ENCODE measurements at places on chromosomes 3 and 15.

DNA sequence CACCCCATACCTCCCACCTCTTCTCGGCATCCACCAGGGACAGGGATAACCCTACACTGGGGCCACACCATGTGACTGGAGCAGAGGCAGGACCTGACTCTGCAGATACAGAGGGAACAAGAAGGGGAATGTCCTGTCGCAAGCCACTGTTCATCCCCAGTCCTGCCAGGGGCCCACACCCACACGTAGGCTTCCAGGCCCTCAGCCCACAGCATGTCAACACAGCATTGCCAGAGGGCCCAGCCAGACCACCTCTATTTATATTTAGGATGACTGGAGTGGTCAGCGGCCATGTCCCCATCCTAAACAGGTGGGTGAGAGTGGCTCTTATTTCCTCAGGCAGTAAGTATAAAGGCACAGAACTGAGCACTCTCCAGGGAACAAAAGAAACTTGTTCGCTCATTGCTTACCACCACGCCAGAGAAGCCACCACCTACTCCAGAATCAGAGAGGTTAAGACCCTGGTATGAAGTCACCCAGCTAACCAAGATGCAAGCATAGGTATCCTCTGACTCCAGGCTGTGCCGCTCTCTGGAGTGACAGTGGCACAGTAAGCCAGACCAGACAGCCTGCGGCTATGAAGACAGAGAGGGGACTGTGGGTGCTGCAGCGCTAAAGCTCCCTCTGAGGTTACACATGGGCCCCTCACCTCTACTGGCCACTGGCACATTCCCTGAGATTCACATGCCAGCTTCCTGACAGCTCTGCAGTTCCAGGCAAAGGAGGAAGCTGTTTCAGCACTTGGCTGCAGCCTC lies 67.9 kb downstream of the LRIG1 start:
- no peak for DNase-seq

- DNase-seq: no peak
These were observed 502.1 kb downstream of the CNTN6 start for GRCh38 chr3:1594940-1595339.

DNA sequence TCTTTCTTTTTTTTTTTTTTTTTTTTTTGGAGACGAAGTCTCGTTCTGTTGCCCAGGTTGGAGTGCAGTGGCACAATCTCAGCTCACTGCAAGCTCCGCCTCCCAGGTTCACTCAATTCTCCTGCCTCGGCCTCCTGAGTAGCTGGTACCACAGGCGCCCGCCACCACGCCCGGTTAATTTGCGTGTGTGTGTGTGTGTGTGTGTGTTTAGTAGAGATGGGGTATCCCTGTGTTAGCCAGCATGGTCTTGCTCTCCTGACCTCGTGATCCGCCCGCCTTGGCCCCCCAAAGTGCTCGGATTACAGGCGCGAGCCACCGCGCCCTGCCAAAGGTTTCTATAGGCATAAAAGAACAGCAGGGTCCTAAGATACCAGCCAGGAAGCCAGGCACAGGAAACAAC lies 261.0 kb upstream of the CCDC54 start:
- DNase-seq: no peak

DNA sequence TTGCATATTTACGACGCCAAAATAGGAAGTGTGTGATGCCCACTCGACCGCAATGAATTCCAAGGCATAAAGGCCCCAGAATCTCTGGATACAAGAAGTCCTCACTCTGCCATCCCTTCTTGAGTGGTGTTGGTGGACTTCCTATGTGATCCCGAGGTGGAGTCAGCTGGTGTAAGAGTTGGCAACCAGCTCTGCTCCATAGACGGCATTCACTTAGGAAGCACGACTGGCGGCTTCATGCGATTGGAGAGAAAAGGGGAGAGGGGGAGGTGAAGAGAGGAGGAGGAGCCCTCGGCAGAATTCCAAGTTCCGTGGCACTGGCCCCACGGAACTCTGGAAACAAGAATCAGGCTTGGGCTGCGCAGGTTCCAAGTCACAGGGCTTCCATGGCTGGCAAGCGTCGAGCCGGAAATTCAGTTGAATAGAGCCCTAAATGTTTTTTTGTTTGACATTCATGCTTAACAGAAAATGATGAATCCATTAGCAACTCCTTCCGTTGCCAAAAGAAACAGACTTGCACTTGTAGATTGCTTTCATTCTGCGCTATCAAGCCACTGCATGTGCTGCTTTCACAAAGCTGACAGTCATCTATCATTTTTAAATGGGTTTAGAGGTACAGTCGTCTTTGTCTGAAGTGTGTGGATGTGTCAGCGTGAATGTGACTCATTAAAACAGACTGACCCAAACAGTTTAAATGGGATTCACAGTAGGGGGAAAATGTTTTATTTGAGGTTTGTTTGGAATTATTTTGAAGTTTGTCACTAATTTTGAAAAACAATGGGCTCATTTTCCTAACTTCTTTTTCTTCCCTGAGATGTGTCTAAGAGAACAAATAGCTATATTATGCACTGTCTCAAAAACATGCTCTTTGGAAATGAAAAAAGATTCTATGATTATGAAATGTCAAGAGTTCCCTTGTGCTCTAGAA lies 428.3 kb upstream of the ATP11B start:
- no peak for DNase-seq

DNA sequence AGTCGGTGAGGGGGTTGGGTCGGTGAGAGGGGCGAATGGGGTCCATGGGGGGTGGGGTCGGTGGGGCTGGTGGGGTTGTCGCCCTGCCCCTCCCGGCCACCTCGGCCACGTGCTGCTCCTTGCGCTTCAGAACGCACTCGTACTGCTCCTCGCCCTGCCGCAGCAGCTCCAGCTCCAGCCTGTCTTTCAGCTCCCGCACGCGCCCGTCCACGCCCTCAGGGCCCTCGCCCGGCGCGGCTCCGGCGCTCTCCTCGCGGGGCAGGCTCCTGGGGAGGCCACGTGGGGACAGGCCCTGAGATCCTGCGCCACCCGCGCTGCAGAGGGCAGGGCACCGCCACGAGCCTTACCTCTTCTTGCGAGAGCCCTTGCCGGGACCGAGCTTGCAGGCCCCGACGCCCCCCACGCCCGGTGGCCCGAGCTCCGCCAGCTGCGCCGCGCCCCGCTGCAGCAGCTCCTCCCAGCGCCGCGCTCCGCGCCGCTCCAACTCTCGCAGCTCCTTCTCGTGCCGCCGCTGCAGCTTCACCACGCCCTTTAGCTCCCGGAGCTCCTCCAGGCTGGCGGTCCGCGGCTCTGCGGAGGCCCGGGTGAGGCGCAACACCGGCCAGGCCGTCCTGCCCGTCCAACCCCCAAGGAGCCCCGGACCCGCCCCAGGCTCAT lies 8.2 kb upstream of the ANKRD63 start:
- DNase-seq: no peak

DNA sequence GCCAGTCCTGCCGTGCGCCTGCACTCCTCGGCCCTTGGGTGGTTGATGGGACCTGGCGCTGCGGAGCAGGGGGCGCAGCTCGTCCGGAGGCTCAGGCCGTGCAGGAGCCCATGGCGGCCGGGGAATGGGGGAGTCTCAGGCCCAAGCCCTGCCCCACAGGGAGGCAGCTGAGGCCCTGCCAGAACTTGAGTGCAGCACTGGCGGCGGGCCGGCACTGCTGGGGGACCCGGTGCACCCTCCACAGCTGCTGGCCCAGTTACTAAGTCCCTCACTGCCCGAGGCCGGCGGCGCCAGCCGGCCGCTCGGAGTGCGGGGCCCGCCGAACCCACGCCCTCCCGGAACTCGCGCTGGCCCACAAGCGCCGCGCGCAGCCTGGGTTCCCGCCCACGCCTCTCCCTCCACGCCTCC lies 190.9 kb upstream of the MME start:
- DNase-seq: no peak

DNA sequence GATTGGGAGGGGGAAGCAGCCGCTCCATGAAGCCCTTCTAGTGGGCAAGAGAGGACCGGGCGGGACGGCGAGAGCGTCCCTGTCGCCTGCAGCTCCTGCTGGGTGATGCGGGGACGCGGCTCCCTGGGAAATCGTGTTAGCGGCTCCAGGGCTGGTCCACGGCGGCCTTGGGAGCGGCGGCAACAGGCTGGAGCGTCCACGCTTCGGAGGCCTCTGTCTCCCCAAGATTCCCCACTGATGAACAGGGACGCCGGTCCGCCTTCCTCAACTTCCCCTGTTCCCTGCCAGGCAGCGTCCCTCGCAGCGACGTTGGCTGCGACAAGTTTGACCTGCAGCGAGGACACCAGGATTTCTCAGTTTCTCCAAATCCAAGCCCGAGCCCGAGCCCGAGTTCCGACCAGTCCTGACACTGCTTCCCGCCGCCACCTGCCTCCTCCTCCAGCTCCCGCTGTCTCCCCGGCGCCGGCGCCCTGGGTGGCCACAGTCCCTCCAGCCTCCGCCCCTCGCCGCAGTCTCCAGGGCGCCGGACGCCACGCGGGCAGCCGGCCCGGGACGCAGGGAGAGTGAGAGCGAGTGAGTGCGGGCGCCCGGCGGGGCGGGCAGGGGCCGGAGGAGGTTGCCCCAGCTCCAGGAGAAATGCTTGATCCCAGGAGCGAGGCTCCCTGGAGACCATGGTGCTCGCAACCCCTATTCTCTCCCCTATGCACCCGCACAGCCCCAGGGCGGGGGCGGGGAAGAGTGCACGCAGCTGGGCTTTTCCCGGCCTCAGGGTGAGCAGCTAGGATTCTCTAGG lies 78.1 kb upstream of the RNF7 start:
- no peak for DNase-seq

- no peak for DNase-seq
These were observed 124.9 kb downstream of the FBN1 start for GRCh38 chr15:48520376-48521155.

- no peak for DNase-seq
These were observed 251.0 kb upstream of the MCTP2 start for GRCh38 chr15:93980261-93980911.

GRCh38 chr3:107272471-107272870 lies 104.8 kb upstream of the CCDC54 start:
- no peak for DNase-seq

DNA sequence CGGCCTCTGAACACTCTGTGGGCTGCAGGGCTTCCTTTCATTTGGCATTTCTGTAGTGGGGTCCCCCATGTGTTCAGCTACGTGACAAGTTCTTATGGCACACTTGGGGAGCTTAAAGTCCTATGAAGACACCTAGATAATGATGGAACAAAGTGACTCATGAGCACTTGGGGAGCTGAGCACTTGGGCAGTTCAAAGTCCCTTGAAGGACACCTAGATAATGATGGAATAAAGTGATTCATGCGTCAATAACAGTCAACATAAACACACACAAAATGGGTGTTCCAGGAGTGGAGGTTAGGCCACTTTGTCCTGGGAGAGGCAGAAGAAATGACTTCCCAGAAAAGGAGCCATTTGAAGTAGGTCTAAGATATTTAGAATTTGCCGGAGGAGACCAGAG lies 66.6 kb downstream of the LDHAL6B start:
- no peak for DNase-seq

DNA sequence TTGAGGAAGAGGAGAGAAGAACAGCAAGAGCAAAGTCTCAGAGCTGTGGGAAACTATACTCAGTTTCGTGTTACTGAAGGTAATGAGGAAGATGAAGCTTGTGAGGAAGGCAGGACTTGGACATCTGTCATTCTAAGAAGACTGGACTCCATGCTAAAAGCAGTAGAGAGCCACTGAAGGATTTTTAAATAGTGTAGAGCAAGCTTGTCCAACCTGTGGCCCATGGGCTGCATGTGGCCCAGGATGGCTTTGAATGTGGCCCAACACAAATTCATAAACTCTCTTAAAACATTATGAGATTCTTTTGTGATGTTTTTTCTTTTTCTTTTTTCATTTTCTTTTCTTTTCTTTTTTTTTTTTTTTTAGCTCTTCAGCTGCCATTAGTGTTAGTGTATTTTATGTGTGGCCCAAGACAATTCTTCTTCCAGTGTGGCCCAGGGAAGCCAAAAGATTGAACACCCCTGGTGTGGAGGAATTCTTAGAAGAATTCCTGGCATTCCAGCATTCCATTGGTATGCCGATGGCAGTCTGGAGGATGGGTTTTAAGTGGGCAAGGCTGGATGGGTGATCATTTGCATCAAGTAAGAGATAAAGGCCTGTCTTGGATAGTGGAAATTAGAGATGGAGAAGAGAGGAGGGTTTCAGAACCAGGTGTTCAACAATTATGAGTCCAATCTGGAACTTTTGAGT lies 6.9 kb upstream of the NFKBIZ start:
- DNase-seq: no peak

- DNase-seq: no peak
These were observed 11.1 kb upstream of the CHRNB4 start for GRCh38 chr15:78651930-78652615.

DNA sequence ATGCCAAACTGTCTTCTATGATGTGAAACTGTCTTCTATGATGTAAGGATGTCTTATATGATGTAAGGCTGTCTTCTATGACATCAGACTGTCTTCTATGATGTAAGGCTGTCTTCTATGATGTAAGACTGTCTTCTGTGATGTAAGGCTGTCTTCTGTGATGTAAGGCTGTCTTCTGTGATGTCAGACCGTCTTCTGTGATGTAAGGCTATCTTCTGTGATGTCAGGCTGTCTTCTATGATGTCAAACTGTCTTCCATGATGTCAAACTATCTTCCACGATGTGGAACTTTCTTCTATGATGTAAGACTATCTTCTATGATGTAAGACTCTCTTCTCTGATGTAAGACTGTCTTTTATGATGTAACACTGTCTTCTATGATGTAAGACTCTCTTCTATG lies 27.9 kb downstream of the MGLL start:
- no peak for DNase-seq

GRCh38 chr3:84904212-84904611 lies 54.6 kb upstream of the CADM2 start:
- DNase-seq: no peak

GRCh38 chr3:106428565-106428994 lies 559.8 kb upstream of the CBLB start:
- no peak for DNase-seq

GRCh38 chr3:37543666-37544065 lies 318.0 kb upstream of the CTDSPL start:
- no peak for DNase-seq

All from germinal center (tissue), 1 donor.